ENCODE measurements at places on chromosomes 5 and 9. TPM values are rescaled to one million over a fixed set of nuclear protein-coding genes. Genes with fewer than 3 reads are reported as not detected.

DNA sequence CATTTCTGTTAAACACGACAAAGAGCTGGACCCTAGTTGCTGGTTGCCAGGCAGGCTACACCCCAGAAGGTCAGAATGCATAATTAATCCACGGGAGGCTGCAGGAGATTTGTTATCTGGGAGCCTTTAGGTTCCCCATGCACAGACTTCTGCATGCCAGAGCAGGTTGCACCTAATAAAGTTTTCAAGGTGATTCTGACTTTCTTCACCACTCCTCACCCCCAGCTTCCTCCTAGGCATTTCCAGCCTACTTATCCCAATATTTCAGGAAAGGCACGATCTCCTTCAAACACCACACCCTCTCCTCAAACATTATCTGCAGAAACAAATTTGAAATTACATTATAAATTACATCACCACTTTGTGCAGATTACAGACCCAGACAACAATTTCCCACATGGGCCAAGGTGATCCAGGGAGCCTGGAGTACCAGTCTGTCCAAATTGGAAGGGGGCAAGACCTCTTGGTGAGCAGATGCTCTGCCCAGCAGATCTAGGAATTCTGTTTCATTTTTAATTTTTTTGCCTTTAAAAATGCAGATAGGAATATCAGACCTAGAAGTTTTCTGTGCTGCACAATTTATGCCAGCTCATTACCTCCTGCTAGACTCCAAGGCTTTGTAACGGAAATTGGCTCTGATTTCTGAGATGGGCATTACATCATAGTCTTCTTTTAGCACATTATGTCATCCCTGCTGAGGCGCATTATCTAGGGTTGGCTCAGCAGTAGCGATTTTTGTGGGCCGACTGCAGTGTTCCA is 363.4 kb upstream of the SLC30A5 start:
- DNase-seq, result no peak

GRCh38 chr5:168227973-168228615 is 63.4 kb upstream of the WWC1 start:
- no peak for DNase-seq

DNA sequence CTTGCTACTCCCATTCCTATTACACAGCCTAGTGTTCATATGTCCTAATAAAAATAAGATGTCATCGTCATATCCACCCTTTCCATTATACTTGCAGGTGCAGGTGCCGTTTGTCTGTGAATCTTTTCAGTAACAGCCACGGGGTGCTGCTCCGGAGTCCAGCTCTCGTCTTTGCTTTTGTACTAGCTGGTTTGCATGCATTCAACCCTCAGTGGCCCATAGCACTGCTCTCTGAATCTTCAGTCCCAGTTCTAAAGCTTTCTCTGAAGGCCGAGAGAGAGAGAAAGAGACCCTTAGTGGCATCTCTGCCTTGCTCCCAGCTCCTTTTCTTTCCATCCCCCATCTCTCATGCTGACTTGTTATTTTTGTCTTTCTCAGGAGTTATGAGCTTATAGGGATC is 468.5 kb downstream of the TMEM232 start:
- no peak for DNase-seq

DNA sequence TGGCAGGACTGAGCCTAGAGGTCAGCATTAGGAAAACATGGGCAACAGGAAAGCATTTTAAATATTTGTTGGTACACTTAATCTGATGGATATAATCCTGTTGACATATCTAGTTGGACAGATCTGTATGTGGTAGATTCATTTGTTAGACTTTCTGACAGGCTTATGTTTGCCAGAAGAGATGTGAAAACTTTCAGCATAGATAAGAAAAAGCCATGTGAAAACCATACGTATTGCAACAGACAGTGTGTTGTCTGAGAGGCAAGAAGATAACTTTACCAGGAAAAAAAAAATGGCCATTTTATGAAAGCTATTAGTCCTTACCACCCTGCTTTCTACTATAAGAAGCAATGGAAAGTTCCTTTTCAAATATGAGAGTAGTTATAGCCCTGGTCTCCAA is 1902.2 kb upstream of the C9orf72 start:
- no peak for DNase-seq

- DNase-seq, result no peak
These were observed 361.4 kb upstream of the POU5F2 start for GRCh38 chr5:94102849-94103248.

Gene FGF18
- total RNA-seq, result not detected

DNA sequence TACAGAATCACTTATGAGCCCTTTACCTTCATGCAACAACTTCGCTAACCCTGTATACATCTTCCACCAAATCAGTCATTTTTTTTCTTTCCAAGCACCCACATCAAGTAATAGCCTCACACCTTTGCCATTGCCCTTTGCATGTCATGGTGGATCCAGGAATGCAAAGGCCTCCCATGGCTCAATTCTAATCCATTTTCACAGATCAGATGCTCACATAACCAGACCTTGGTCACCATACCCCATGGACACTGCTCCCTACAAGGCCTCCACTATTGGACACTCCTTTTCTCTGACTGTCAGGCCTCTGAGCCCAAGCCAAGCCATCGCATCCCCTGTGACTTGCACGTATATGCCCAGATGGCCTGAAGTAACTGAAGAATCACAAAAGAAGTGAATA is 179.5 kb downstream of the RASEF start:
- no peak for DNase-seq

Gene SARDH
- 0.23 TPM for total RNA-seq

DNA sequence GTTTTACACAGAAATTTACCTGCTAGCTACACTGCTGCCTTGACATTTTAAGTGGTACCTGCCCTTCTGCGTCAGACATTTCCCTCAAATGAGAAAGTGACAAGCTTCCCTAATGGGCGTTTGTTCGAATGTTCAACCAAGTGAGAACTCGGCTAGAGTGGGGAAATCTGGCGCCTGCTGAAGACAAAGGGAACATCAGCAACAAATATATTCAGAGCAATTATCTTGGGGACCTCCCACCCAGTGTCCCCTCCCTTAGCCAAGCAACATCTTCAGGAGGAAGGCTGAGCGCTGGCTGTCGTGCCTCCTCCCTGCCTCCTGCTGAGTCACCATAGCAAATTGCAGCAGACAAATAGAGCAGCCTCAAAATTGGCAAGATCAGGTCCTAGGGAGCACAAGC is 57.1 kb downstream of the MFAP3 start:
- DNase-seq, result no peak

Gene MARVELD2
- 48.0 TPM for total RNA-seq

GRCh38 chr5:137122075-137122474 is 377.1 kb downstream of the SPOCK1 start:
- no peak for DNase-seq

- no peak for DNase-seq
These were observed 180.7 kb downstream of the AP3B1 start for GRCh38 chr5:78113689-78114264.

DNA sequence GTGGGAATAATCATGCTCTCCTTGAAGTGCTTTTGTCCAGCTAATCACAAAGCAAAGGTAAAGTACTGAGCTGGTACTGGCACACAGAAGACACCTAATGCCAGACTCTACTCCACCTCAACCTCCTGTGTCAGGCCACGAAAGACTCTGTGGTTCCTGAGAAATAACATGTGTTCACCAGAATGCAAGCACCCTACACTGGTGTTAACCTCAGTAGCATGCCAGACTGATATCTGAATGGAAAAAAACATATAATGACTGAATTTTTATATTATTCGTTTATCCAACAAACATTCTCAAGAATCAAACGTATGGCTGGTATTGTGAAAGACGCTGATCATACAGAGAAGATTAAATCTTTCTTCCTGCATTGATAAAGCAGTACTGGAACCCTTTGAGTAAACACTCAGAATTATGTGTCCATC is 97.1 kb upstream of the IFNE start:
- no peak for DNase-seq

Gene SLC34A3
- total RNA-seq, result not detected

GRCh38 chr5:35821513-35821912 is 35.2 kb upstream of the IL7R start:
- no peak for DNase-seq

DNA sequence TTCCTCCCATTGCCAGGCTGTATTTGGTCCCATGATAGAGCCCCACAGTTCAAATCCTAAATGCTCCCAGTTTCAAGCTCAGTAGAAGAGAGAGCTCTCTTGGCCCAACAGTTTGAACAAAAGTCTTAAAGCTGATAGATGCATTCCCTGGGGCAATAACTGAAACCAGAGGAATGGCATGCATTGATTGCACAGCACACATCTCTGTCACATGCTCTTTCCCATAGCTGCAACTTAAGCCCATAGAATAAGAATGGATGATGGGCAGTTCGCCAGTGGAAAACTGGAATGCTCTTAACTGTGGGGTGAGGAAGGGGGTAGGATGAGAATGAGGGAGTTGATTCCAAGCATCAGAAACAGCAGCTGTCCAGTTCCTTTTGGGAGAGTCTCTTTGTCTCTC is 1942.4 kb upstream of the WWC1 start:
- DNase-seq, result no peak

DNA sequence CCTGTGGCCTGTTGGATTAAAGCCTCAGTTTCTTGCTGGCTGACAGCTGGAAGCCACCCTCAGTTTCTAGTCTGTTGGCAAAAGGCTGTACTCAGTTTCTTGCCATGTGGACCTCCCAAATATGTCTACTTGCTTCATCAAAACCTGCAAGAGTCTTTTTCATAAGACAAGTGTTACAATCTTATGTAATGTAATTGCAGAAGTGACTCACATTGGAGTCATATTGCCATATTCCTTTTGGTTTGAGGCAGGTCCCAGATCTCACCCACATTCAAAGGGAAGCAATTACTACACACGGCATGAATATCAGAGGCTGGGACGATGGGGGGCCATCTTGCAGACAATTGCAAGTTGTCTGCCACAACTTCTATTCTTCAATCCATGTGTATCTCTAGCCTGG is 286.7 kb upstream of the IL12B start:
- no peak for DNase-seq

Gene INSL4
- not detected for total RNA-seq

DNA sequence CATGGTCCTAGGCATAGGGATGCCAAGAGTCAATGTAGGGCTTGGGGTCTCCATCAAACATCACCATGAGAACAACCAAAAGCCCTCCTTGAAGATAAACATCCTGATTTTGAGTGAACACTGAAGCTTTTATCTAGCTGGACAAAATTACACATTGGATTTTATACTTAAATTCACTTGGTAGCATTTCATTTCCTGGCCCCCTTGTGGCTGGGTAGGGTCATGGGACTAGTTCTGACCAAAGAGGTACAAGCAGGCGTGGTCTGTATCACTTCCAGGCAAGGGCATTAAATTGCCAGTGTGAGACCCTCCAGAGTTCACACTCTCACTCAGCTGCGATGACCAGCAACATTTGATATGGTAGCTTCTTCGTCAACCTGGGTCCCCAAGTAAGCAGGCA is 320.3 kb downstream of the ACTL7B start:
- DNase-seq, result peak; percentile 49

DNA sequence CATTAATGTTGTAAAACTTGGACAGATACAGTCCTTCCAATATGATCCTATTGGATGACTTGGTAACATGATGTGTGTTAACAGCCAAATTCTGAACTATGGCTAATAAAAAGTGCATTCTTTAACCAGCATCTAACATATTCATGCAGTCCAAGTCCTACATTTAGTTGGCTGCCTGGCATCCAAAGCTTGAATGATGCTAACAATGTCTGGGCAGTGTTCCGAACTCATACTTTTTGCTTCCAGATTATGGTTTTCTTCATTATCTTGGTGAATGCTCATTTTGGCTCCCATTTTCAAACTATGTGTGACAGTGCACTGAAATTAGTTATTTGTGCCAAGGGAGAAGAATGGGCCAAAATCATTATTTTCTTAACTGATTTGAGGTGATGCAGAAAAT is 2.8 kb downstream of the FAM174A start:
- no peak for DNase-seq

- DNase-seq, result peak; percentile 33
These were observed 42.2 kb upstream of the PDE8B start for GRCh38 chr5:77168161-77168878.

DNA sequence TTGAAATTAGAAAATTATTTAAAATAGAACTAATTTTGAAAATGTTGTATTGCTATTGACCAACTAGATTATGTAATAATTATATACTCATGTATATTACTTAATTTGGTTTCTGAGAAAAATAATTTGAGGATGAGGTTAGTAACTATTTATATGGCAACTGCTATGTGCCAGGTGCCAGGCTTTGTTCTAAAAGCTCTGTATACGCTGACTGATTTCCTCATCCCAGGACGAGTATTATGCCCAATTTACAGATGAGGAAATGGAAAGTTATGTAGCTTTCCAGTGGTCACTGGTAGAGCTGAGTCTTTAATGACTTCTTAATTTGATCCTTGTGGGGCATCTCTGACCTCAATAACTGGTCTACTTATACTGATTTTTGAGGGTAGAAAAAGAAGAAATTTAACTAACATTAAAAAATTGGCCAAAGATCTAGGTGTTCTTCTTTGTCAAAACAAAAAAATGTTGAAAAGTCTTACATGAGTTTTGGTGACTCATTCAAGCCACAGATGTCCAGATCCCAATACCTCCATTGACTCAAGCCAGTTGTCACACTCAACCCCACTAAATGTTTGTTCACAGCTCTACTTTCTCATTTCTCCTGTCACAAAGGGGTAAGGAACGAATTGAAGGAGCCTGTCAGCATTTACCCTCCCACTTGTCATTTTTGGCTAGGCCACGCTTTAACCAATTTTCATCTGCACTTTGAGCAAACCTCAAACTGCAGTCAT is 228.1 kb upstream of the MEF2C start:
- DNase-seq, result no peak

Gene ANKH
- 177 TPM for total RNA-seq

DNA sequence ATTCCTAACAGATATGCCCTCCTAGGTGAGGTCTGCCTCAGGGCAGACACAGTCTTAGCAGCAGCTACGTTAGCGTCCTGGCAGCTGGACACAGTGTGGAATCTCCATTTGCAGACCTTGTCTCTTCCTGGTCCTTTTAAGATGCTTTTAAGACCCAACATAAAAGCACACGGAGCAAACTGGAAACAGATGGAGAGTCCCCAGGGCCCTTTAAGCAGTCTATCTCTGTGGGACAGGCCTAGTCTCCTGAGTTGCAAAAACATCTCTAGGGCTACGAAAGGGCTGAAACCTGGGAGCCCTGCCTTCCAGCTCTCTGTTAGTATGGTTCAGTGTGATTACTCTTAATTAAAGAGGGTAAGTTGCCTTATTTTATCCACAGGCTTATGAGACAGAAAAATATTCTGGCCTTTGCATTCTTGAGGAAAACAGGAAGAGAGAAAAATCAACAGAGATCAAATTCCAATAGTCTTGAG is 66.0 kb upstream of the GNA14 start:
- DNase-seq, result no peak

Gene SLC4A9
- total RNA-seq, result 0.46 TPM

Gene IL5
- not detected for total RNA-seq

DNA sequence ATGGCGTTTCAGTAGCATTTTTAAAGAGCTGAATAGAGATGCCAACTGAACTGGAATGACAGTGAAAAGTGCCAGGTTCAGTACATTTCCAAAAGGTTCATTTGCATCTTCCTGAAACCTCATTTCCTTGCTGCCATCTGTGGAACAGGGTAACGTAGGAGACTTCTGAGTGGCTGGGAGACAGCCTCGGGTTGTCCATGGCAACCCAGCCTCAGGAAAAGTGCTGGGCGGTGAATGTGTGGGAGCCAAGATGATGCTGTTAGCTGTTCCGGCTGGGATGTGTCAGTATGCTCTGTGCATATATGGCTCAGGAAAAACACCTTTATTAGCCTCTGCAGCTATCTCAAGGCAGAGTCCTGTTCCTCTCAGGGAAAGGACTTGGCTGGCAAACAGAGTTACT is 87.5 kb downstream of the KLHL3 start:
- DNase-seq, result no peak

Data from mucosa of descending colon (tissue), 3 donors.